ENCODE measurements at places on chromosomes 11 and 22.

GRCh38 chr22:31247726-31248125, 35.6 kb downstream of the LIMK2 start:
- DNase-seq, result no peak

GRCh38 chr11:69273571-69273970, 20.4 kb upstream of the MYEOV start:
- DNase-seq, result no peak

DNA sequence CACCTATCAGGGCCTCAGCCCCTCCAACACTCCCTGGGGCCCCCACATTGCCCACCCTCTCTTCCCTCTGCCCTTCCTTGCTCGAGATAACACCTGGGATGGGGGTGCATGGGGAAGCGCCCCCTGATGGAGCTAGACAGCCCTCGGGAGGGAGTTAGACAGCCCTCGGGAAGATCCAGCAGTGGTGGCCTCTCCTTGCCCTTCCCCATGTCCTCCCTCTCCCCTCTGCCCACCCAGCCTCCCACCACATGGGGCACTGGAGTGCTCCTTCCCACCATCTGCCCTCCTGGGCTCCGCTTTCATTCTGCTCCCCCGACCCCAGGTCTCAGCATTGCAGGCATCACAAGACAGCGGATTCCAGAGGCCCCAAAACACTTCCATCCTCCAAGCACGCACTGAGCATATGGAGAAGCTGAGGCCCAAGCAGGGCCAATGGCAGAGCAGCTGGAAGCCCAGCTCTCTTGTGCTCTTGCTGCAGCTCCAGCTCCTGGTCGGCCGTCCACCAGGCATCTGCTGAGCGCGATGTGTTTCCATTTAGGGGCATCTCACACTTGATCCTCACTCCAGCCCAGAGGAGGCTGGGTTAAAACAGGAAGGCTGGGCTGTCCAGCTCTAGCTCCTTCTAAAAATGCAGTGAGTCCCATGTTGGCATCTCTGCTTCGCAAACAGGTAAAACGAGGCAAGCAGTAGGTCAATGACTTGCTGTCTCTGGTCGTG, 65.6 kb downstream of the IGLL1 start:
- peak; percentile 69 for DNase-seq

GRCh38 chr11:45412051-45412471, 125.9 kb upstream of the SYT13 start:
- peak; percentile 96 for DNase-seq

GRCh38 chr11:35030716-35031213, 108.2 kb upstream of the CD44 start:
- DNase-seq, result peak; percentile 78

DNA sequence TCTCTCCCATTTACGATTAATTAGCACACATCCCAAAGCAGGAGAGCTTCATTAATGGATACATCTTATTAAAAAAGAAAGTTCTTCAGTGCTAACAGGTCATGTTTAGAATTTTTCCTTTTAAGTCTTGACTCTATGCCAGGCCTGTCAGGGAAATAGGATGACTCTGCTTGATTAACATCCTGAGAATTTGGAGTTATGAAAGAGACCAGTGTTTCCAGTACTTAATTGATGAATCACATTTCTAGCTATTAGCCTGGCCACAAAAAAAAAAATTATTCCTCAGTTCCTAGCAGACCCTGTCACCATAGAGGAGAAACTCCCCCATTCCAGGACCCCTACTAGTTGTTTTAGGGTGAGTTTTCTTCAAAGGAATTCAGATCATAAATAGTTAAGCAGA, 23.6 kb upstream of the ME3 start:
- DNase-seq, result no peak

DNA sequence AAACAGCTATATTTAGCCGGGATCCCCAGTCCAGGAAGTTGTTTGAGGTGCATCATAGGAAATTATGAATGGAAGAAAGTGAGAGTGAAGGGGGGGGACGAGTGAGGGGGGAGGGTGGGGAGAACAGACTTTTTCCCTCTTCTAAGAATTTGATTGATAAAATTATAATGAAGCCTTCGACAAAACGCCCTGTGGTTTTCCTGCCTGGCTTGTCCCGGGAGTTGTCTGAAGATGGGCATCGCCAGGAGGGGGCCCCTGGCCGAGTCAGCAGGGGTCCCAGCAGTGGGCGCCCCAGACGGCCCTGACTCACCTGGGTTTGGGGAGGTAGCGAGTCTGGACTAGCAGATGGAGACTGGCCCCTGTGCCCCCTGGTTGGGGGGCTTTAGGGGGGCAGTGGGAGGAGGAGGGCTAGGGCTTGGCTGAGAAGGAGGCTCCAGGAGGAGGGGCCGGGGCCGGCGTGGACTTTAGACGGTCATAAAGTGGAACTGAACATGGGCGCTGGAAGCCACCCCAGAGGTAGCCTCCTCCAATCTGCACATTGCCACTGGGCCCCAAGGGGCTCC, 336 bp upstream of the LIF start:
- no peak for DNase-seq

DNA sequence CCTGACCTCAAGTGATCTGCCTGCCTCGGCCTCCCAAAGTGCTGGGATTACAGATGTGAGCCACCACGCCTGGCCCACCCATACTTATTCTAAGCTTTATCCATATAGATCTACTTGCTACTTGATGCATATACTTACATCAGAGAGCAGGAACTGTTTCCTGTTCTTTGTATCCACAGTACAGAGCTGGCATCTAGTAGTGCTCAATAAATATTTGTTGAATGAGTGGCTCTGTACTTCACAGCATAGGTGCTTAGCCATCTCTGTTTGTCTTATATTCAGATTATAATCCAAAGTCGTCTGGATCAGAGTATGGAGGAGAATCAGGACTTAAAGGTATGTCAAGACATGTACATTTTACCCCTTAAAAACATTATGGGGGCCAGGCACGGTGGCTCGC, 38.6 kb upstream of the DLAT start:
- no peak for DNase-seq

GRCh38 chr11:8258784-8259183, 4.9 kb downstream of the LMO1 start:
- no peak for DNase-seq

DNA sequence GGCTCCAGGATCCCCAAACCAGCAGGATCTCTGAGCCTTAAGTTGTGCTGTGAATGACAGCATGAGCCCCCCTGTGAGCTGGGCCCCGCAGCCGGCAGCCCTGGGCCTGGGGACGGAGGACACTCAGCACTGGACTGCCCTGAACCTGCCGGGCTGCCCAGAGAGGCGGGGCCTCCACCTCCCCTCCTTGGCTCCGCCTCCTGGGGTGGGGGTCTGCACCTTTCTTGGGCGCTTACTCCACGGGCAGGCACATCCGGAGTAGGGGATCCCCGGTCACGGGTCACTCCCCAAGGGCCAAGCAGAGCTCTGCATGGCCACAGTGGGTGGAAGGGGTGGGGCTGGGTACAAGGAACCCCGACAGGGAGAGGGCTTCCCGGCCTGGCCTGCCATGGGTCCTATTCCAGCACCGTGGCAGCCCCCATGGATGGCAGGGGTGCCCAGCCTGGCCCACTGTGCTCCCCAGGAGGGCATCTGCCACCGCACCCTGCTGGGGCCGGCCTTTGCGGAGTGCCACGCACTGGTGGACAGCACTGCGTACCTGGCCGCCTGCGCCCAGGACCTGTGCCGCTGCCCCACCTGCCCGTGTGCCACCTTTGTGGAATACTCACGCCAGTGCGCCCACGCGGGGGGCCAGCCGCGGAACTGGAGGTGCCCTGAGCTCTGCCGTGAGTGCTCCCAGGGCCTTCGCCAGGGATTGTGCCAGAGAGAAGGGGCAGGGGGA, 5.4 kb downstream of the MUC5B start:
- DNase-seq, result no peak

Data from mesendoderm (in vitro differentiated cells).